ENCODE measurements at places on chromosomes 1 and 21.

DNA sequence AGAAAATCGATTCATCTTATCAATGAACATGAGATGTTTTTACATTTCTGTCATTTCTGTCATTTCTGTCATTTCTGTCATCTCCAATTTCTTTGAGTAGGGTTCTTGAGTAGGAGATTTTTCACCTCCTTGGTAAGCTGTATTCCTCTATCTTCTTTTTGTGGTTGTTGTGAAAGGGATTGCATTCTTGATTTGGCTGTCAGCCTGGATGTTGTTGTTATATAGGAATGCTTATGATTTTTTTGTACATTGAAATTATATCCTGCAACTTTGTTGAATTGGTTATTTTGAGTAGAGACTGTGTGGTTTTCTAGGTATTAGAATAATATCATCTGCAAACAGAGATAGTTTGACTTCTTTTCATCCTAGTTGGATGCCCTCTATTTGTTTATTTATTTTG lies 1233.7 kb downstream of the PLA2G4A start:
- DNase-seq: peak; percentile 85

DNA sequence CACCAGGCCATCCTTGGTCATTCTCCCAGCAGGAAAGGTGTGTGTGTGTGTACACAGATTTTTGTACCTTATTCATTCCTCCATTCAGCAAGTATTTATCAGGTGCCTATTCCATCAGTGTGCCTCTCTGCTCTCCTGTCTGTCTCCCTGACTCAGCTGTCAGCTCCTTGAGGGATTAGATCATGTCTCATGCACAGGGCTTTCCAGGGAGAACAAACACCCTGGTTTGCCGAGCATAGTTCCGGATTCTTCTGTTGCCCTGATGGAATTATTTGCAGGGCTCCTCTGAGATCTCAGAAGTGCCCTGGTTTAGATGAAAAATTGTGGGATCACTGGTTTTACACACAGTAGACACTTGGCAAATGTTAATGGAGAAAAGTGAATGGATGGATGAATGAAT lies 8.1 kb upstream of the SDHB start:
- no peak for DNase-seq

GRCh38 chr1:164186881-164187280 lies 372.1 kb upstream of the PBX1 start:
- DNase-seq: no peak

GRCh38 chr1:176752505-176752904 lies 289.5 kb downstream of the PAPPA2 start:
- DNase-seq: no peak

DNA sequence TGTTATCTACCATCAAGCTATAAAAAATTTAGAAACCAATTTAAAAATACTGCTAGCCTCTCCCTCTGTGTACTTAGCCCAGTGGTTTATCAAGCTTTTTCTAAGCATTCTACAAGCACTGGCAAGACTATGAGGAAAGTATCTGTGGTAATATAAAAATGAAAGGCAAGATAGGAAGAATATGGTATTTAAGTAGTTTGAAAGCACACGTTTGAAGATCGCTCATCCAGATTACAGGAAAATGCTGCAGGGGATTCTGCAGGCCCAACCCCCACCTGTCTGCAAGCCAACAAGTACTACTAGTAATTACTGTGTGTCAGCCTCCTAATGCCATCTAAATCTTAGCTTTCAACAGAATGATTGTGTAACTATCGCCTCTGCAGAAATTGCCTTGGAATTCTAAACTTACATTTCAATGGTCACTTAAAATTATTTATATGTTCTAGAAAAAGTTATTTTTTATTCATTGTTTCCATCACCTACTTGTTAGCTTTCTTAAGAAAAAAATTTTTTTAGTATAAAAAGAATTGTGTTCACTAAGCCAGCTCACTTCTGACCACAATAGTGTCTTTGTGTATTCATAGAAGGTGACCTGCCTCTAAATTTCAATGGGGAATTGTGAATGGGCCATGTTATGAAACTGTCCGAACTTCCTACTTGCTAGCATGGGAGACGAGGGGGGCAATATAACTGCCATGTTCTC lies 8.5 kb downstream of the ERRFI1 start:
- DNase-seq: peak; percentile 68

- DNase-seq: no peak
Measured at GRCh38 chr1:30677471-30677870, 45.9 kb downstream of the MATN1 start.

- DNase-seq: peak; percentile 24
Measured at GRCh38 chr1:159867664-159868026, 5.2 kb upstream of the VSIG8 start.

DNA sequence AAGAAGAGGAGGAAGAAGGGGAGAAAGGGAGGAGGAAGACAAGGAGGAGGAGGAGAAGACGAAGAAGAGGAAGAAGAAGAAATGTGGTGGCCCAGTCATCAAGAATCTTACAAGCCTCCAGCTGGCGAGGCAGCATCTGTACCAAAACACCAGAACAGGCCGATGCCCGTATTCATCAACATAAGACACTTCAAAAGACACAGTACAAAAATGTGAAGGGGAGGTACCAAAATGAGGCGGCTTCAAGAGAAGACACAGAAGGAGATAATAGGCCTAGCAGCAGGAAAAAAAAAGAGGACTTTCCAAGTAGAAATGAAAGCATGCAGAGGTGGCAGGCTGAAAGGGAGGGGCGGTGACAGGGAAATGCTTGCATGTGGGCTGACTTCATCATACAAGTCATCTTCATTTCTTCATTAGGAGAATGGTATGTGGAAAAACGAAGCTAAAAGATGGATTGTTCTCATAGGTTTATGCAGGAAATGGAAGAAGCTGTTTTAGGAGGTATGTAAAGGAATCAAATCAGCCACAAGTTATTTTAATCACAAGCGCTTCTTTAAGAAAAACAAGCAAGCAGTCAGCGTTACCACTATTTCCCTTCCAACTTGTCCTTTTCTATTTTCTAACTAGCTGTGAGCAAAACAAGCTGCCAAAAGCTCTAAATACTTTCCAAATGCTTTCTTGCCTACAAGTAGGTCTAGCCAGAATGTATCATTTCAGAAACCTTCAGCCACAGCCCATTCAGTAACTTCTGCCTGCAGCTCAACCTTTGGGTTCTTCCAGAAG lies 192.3 kb downstream of the SLC45A1 start:
- DNase-seq: peak; percentile 85

- DNase-seq: peak; percentile 91
Measured at GRCh38 chr1:11985851-11986250, 5.6 kb downstream of the MFN2 start.

GRCh38 chr1:116033322-116033721 lies 57.0 kb downstream of the SLC22A15 start:
- DNase-seq: no peak

DNA sequence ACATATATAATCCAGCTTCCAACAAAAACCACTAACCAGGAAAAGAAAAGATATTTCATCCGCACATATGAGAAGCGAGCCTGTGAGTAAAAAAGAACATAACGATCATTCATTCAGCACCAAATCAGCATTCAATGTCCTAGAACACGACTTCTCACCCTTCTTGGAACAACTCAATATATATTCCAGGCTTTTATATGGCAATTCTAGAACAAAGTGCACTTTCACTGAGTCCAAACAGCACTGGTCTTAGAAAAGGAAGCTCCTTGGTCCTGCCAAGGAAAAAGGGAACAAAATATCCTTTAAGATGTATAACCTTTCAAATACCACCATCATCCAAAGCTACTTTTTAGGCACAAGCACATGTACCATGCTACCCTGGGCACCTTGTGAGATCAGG lies 44.5 kb downstream of the RPL5 start:
- no peak for DNase-seq

GRCh38 chr21:45370575-45370974 lies 34.4 kb upstream of the COL18A1 start:
- no peak for DNase-seq

DNA sequence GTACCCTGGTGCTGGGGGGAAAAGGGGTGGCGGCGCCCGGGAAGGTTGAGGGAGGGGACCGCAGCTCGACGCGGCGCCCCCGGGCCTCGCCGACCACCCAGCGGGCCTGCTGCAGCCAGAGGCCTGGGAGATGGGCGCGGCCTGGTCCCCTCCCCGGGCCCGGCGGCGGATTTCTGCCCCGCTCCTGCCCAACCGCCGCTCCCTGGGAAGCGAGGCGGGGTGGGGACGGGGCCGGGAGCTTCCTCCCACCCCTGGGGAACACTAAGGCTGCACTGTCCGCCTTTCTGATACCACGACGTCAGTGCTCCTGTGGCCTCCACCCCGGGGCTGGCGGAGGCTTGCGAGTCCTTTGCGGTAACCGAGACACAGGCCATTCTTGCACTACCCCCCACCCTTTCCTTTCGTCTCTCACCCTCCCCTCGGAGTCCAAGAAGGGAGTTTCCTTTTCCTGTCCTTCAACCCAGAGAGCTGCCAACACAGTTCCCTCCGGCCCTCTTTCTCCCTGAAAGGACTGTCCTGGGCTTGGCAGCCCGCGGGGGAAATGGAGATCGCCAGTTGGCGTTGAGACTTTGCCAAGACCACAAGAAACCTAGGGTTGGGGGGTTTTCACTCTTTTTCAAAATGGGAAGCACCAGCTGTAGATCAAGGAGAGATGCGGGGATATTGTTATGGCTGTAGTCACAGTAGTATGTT lies 742 bp downstream of the SH3GLB1 start:
- peak; percentile 64 for DNase-seq

- DNase-seq: no peak
Measured at GRCh38 chr1:57553666-57554065, 129.8 kb upstream of the DAB1 start.

GRCh38 chr1:186762653-186763052 lies 66.1 kb upstream of the PLA2G4A start:
- DNase-seq: no peak

DNA sequence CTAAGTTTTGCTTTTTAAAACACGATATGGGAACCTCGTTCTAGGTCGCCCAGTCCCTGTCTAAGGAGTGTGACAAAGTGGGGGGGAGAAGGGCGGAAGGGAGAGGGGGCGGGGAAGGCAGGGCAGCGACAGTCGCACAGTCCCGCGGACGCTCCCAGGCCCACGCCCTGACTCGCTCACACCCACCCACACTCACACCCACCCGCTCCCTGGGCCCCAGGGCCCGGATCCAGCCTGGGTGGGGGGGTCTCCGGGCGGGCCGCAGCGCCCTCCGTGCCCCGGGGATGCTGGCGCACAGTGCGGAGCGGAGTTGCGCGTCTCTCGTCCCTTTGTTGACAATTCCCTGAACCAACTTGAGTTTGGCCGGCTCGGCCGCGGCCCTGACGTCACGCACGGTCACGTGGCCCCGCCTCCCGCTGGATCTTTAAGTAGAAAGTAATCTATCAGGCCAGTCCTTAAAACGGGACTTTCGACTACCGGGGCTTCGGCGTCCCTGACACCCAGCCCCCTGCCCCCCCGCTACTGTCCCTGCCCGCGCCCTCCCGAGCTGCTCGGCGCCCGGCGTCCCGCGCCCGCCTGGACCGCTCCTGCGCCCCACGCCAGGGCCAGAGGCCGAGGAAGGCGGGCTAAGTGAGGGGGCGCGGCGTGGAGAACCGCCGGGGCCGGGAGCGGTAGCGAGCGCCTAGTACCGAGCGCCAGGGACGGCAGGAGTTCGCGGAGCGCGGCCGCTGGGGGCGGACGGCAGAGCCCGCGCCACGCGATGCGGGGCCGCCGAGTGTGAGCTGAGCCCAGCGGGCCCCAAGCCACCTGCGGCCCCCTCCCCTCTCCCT lies at the start of gene FOXD3:
TSS of gene FOXD3 (plus strand) at position 454 of the 830 bp plus-strand sequence. CDS start 492 bp downstream, outside the sequence.
- no peak for DNase-seq

- no peak for DNase-seq
Measured at GRCh38 chr1:232471250-232471649, 158.7 kb downstream of the SIPA1L2 start.

GRCh38 chr1:55304229-55304740 lies 89.1 kb upstream of the USP24 start:
- DNase-seq: no peak

GRCh38 chr1:45623972-45624371 lies at the start of gene CCDC17:
Gene CCDC17 (minus strand): TSS chr1:45624054. CDS start chr1:45623909, 145 bp downstream.
- no peak for DNase-seq

GRCh38 chr1:204443871-204444581 lies 32.4 kb upstream of the PPP1R15B start:
- no peak for DNase-seq

GRCh38 chr21:46347791-46348381 lies 23.9 kb downstream of the PCNT start:
- DNase-seq: peak; percentile 24

DNA sequence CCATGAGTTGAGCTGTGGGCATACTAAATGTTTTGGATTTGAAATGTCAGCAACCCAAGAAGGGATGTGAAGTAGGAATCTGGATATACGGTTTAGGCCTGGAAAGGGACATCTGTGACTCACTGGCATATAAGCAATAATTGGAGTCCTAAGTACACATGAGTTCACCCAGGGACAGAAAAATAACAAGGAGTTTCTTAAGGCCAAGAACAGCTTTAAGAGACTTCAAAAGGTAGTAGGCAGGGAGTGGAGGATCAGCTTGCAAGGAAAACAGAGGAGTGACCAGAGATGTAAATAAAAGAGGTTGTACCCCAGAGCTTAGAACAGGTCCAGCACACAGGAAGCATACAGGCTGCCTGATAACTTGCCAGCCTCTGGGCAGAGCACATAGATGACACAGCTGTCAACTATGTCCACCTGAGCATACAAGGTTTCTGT lies 28.1 kb downstream of the TMEM50B start:
- DNase-seq: peak; percentile 27

DNA sequence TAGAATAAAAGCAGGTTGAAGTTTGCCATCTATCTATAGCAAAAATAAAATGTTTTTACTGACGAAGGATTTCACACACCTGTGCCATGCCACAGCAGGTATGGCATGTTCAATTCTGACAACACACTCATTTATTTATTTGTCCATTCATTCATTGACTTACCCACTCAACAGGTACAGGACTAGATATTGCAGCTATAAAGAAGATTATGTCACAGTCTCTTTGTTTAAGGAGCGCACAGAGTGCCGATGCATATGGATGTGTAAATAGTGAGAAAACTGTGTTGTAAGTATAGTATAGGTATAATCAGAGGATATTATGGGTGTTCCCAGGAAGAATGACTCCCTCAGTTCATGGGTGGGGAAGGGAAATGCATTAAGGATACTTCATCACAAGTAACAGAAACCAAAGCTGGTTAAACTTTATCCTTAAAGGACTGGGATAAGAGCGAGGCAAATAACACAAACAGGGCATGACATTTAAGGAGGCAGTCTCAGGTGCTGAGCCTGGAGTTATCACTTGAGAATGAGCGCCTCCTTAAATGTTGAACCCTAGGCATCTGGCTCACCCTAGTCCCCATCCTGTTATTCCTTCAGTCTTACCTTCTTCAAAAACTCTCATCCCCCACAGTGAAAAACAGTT lies 7.9 kb upstream of the ZRANB2 start:
- DNase-seq: no peak

DNA sequence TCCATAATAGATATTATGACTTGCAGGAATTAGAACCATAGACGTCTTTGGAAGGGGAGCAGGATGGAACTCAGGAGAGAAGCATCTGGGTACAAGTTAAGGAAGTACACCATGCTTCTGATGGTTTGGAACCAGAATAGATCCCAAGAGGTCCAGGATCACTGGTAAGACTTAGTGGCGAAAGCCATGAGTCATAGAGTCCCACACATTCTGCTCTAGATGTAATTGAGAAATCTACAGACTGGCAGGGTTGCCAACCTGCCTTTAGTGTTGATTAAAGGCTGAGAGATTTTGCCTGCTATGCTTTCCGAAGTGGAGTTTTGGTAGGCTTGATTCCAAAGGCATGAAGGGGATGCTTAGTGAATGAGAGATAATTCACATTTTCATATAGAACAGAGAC lies 57.1 kb upstream of the C1orf87 start:
- DNase-seq: peak; percentile 40

Measured in iris pigment epithelial cell (primary cell).